Smooth muscle cell of the brain vasculature (primary cell): ENCODE measurements at places on chromosomes 11 and 22.

- no peak for DNase-seq
Observed at GRCh38 chr11:43756575-43756974, 76.0 kb downstream of the HSD17B12 start.

DNA sequence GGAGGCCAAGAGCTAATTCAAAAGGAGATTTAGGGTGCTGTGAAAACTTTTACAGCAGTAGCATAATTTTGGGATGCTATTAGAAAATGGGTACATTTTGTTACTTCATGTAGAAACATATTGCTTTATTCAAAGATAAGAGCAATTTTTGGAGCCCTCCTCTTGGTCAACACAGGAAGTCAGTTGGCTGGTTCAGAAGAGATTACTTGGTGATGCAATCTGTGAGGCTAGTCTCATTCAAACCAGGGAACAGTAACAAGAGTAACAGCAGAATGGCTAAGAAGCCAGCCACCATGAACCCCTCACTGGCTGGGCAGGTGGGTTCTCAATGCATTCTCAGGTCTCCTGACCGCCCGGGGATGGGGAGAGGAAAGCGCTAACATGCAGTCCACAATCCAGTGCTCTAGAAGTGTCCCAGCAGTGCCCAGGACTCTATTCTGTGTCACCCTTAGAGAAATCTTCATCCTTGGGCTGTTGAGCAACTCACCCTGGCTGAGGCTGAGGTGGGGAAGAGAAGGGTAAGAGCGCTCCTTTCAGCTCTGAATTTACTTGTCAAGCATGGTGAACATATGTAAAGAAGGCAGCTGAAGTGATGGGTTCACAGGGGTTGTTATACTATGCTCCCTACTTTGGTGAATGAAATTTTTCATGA, 262.2 kb upstream of the UBASH3B start:
- no peak for DNase-seq

DNA sequence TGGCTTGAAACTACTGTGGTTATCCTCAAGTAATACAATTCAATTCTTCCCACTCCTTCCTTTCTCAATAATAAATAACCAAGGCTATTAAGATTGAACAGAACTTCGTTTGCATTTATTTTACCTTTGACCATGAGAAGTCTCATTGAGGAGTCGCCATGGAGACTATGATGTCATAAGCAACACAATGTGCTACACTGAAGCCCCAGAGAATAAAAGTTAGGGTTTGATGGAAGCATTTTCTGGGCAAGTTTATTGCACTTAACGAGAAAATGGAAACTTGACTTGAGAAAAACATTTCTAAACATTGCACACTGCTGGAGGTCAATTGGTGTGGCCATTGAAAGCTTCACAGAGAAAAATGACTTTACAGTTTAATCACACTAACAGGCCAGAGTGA, 121.5 kb downstream of the FAM76B start:
- no peak for DNase-seq

- DNase-seq, result no peak
Observed at GRCh38 chr11:16814410-16815046, 76.1 kb downstream of the C11orf58 start.

- no peak for DNase-seq
Observed at GRCh38 chr22:27154717-27155116, 497.3 kb downstream of the MIAT start.

DNA sequence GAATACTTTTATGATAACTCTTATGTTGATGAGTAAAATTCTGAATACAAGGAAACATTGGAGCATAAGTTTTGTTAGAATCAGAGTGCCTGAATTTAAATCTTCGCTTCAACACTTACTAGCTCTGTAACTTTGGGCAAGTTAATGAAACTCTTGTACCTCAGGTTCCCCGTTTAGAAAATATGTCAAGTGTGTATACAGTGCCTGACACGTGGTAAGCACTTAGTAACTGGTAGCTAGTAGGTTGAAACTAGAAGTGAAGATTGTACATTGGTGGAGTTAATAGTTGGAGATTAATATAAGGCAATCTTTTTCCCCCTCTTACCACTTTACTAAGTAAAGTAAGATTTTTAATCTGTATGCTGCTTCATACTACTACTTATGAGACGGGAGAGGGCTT, 24.8 kb upstream of the NAT10 start:
- DNase-seq, result no peak

GRCh38 chr11:70315716-70316115, 45.2 kb downstream of the PPFIA1 start:
- DNase-seq, result no peak
